ENCODE measurements at places on chromosomes 7 and 10.
A peak's percentile ranks its signal among the peaks of the same experiment; 100 is the strongest.

- no peak for DNase-seq
Observed at GRCh38 chr7:39810204-39810642, 139.8 kb upstream of the CDK13 start.

DNA sequence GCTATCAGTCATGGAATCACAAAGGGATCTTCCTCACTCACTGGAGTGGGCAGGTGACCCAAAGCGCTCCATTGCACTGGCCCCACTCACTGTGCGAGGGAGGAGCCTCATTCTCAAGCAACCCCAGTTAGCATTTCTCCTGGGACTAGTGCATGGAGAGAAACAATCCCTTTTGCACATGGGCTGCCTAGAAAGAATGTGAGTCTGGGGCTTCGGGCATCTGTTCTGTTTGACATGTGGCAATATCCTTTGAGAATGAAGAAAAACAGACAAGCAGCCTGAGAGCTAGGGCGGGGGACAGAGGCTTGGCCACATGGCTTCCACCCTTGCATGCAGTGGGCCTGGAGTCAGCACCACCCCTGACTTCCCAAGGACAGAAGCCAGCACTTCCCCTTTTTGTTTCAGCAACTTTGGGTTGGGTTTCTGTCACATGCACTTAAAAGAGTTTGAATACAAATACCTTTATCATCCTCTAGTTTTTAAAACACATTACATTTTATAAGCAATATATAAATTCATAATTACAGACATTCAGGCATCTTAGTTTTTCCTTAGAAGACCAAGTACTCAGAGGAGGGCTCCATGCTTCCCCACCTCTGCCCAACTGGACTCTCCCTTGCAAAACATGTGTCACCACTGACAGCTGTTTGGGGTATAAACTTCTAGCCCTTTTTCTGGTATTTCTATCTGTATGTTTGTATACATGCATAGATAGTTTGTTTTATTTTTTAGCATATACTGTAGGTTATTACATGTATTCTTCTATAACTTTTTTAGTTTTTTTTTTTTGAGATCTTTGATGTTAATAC lies 73.8 kb downstream of the RBM20 start:
- no peak for DNase-seq

DNA sequence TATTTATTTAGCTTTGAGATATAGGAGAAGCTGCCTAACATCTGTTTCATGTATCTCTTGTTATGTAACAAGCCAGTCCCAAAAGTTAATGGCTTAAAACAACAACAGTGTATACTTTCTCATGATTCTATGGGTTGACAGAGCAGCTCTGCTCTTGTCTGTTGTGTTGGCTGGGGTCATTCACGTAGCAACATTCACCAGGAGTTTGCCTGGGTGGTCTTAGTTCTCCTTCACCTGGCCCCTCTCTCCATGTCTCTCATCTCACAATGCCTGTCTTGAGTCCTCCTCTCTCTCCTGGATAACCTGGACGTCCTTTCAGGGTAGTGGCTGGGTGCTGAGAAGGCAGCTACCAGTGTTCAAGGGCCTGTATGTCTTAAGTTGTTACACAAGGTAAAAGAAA lies 27.5 kb downstream of the INPP5F start:
- no peak for DNase-seq

DNA sequence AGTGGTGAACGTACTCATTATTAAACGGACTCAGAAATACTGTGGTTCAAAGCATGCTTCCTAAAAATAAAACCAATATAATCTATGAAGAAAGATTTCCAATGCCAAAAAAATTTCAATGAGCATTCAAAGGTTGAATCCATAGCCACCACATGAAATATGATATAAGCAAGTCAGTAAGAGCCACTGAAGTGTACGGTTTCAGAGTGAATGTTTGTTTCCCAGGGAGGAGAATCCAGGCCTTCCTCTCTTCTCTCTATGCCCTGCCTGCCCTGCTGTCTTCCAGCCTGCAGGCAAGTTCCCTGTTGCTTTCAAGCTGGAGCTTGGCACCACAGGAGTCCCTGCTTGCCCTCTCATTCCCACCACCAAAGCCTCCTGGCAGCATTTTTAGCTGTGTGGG lies 1171.6 kb upstream of the C7orf33 start:
- DNase-seq = no peak

- no peak for DNase-seq
Observed at GRCh38 chr7:55472928-55473725, 99.2 kb downstream of the VOPP1 start.

DNA sequence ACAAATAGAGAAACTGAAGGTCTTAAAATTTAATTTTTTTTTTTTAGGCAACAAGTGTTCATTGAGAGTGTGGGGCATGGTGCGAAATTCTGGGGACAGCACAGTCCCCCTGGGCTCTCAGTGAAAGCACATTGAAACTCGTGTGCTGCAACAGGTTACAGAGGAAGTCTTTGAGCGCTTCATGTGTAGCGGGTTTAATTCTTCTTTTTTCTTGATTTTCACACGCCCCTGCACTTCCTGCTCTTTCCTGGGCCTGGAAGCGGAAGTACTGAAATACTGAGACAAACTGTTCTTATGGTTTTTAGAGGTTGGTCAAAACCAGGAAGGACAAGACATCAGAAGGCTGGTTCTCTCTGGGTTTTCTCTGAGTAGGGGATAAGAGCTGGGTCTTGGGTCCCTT lies 203.5 kb downstream of the PTEN start:
- no peak for DNase-seq

DNA sequence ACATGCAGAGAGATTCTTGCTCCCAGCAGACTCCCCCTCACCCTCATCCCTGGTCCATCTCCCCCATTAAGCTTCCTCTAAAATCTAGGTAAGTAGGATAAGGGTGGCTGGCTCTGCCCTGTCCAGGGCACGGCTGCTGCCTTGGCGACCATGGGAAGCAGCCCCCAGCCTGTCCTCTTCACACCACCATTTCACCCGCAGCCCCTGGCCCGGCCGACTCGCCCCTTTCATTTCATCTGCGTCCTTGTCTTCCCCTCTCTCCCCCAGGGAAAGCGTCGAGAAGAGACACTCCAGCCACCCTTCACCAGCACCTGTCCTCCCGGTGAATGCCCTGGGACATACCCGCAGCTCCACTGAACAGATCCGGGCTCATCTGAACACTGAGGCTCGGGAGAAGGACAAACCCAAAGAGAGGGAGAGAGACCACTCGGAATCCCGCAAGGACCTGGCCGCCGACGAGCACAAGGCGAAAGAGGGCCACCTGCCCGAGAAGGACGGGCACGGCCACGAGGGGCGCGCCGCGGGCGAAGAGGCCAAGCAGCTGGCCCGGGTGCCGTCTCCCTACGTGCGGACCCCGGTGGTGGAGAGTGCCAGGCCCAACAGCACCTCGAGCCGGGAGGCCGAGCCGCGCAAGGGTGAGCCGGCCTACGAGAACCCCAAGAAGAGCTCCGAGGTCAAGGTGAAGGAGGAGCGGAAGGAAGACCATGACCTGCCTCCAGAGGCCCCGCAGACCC lies 342.3 kb upstream of the GALNT17 start:
- no peak for DNase-seq

DNA sequence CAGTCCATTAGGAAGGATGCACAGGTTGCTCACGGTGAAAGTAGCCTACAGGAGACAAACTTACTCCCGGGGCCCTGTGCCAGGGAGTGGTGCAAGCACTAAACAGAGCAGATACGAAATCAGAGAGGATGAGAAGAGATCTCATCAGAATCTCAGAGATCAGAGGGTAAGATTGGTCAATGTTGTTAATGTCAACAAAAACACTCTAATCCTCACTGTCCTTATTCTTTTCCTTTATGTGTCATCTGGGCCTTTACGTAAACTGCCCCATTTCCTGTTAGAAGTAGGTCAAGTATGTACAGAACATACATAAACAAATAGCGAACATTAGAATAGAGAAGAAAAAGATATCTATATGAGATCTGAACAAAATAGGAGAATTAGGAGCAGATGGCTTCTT lies 163.1 kb downstream of the PPP1R17 start:
- DNase-seq = no peak

GRCh38 chr7:143463556-143463955 lies 14.1 kb upstream of the TAS2R41 start:
- DNase-seq = no peak

DNA sequence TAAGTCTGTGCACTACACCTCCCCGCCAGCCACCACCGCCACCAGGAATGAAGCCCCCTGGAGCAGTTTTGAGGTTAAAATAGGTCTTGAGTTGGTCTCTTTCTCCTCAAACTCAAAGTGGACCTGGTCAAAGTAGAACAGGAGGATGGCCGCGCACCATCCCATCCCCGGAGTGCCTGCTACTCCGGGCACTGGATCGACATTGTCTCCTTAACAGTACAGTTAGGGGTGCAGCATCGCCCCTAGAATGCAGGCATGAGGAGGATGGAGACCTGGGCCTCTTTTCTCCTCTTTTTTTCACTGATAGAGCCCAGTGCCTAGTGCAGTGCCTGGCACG lies 145.5 kb downstream of the SLIT1 start:
- no peak for DNase-seq

DNA sequence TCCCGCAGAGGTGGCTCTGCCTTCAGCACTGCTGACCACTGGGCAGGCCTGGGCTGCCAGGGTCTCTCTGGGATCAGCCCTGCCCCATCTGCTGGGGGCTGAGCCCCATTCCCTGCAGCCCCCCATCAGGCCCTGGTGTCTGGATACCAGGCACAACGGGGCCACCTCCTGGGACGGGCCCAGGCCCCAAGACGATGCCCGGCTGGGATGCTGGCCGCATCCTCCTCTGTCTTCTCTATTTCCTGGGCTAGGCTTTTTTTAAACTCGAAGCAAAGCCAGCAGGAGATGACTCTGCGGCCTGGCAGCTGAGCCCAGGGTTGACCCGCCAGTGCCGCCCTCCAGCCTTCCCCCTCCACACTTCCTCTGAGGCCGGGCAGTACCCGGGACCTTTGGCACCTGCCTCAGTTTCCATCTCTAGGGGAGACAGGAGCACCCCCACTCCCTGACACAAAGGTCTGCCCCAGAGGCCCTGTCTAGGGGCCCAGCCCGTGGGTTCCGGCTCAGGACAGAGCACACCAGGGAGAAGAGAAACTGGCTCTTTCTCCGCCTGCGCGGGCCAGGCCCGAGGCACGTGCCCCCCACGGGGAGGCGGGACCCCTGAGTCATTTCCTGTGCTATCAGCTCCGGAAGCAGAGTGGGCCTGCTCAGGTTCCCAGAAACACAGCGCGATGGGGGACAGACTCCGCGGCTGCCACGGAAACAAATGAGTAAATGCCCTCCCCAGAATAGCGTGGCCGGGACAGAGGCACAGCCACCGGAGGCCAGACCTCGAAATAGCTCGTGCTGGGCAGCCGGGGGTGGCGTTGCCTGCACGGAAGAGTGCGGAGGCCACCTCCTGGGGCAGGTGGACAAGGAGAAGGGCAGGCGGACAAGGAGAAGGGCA lies 84.6 kb upstream of the PDGFA start:
- DNase-seq = peak; percentile 73

- DNase-seq = no peak
Observed at GRCh38 chr7:92636018-92636560, 45.9 kb upstream of the FAM133B start.

GRCh38 chr7:142908921-142909890 lies 23.7 kb upstream of the TRPV6 start:
- DNase-seq = no peak

- DNase-seq = no peak
Observed at GRCh38 chr7:2100278-2101208, 132.2 kb downstream of the MAD1L1 start.

DNA sequence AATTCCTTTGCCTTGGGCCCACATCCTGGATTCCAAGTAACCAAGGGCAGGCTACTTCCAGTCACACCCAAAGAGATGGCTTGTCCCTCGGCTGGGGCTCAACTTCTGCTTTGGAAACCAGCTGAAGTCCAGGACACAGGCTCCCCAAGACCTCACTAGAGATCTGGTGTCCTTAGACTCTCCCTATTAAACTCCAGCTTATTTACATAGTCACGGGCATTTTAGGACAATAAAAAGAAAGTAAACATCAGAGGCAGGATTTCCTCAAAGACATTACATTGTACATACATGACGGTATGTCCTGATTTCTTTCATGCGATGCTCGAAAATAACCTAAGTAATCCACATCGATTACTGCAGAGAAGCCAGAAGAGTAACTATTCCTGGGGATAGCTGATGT lies 461.5 kb upstream of the C7orf33 start:
- DNase-seq = no peak

DNA sequence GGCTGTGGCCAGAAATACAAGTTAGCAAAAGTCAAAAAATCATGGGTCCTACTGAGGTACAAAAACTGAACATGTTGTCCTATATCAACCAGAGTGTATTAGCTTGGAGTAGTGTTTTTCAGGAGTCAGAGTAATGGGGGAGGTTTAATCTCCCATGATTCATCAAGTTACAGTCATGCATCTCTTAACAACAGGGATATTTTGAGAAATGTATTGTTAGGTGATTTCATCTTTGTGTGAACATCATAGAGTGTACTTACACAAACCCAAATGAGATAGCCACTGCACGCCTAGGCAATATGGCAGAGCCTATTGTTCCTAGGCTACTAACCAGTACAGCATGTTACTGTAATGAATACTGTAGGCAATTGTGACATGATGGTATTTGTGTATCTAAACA lies 14.9 kb upstream of the TES start:
- no peak for DNase-seq

DNA sequence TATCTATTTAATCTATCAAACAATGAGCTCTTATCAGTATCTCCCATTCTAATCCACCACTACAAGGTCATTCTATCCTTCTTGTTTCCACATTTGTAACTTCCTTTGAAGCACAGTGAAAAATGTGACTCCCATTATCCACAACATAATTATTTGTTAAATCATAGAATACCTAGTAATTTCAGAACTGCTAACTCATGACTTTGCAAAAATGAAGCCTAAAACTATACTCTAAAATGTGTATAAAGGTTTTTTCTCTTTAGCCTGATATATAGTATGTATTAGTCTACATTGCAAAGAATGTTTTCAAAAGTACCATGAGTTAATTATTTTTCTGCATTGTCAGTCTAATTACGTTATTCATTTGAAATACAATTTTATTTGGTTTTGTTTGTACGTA lies 12.0 kb upstream of the MRPS16 start:
- no peak for DNase-seq

DNA sequence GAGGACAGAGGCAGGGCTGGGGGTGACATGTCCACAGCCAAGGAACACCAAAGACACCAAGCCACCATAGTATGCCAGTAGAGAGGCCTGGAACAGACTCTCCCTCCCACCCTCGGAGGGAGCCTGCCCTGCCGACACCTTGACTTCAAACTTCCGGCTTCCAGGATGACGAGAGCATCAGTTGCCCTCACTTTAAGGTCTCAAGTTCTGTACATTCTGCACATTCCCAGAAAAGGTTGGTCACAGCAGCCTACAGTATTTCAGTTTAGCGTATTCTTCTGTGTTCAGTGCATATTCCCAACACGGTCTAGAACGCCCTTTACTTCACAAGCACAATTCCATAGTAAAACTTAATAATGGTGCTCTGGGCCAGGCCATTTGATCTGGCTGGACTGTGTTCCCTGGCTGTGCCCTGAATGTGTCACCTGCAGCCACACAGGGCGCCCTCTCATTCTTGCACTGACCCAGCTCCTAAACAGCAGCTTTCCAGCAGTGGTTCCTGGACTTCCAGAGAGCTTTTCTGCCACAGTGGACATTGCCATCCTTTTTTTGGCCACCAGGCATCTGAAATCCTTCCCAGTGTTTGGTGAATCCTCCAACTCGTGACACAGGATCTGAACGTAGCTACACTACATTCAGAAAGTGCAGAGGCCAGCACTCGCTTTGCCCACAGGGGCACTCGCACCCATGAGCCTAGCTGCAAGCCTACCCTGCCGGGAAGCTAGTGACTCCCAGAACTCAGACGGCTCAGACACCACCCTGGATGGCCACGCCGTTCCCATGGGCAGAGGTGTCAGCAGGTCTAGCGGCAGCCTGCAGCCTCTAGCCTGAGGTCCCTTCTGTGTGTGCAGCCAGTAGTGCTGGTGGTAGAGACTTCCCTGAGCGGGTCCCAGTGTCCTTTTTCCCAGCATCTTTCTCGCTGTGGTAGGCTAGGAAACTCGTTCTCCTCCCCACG lies 36.4 kb upstream of the INSIG1 start:
- no peak for DNase-seq
